ENCODE measurements at places on chromosomes 13 and 19. TPM values are rescaled to one million over a fixed set of nuclear protein-coding genes. Genes with fewer than 3 reads are reported as not detected.

GRCh38 chr13:36530861-36531590 lies 98.7 kb downstream of the CCNA1 start:
- H3K27me3 ChIP-seq = no peaks in the 10 kb centered on the region
- no peak overlapping the region for H3K27ac ChIP-seq
- no peak for DNase-seq
- H3K36me3 ChIP-seq = no peaks in the 10 kb centered on the region

MZF1 gene
- 37.3 TPM for total RNA-seq

- H3K4me3 ChIP-seq = no peak overlapping the region
- H3K27me3 ChIP-seq = peaks cover 17% of the 10 kb centered on the region
- no peak for DNase-seq
- H3K27ac ChIP-seq = no peak overlapping the region
- H3K36me3 ChIP-seq = no peaks in the 10 kb centered on the region
- peaks cover 12% of the 10 kb centered on the region for H3K4me1 ChIP-seq
Observed at GRCh38 chr13:113365583-113365970, 1.6 kb upstream of the GRTP1 start.

GRCh38 chr19:1449467-1450442 lies at the start of gene APC2:
Gene APC2, plus strand, starts transcription at chr19:1450121. Its CDS starts 2,881 bp downstream, at chr19:1453002.
- H3K36me3 ChIP-seq = no peaks in the 10 kb centered on the region
- H3K4me1 ChIP-seq = peaks cover 24% of the 10 kb centered on the region
- DNase-seq = no peak
- peaks cover 59% of the 10 kb centered on the region for H3K27me3 ChIP-seq
- no peak within 1 kb of the TSS for H3K4me3 ChIP-seq

ICAM4 gene
- 3.0 TPM for total RNA-seq

SIGLEC5 gene
- 0.54 TPM for total RNA-seq

CYSLTR2 gene
- total RNA-seq = 5.3 TPM

DNA sequence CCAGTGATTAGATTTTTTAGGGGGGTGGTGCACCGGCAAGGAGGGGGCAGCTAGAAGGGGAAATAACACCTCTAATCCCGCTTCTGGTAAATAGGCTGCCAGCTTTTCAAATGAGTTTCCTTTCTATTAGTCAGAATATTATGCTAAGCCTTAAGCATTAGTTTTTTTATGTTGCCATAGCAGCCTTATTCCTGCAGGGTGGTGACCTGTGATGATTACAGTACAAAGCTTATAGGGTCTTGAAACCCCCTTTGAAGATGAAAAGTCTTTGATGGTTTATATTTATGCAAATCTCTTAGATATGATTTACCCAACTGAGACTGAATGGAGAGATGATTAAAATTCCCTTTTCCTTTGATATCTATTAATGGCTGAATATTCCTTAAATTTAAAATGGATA lies 109.8 kb downstream of the ZIC5 start:
- no peak overlapping the region for H3K27ac ChIP-seq
- H3K4me3 ChIP-seq = no peak overlapping the region
- H3K36me3 ChIP-seq = no peaks in the 10 kb centered on the region
- DNase-seq = no peak
- peaks cover 26% of the 10 kb centered on the region for H3K4me1 ChIP-seq

DNA sequence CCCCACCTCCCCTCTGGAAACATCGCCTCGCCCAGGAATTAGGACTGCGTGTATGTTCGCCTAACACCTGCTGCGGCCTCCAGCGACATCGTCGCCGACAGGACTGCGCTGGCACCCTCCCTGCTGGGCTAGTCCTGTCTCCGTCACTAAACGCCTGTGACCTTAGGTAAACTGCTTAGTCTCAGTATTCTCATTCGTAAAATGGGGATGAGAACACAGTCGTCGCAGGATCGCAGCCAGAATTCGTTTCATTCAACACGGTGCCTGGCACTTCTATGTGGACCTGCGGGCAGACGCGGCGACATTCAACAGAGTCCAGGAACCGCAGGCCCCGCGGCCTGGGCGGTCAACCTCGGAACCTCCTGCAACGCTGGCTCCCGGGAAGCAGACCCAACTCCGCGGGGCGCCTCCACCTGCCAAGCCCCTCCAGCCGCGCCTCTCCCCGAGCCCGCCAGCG lies 485 bp downstream of the CRYL1 start:
- DNase-seq = peak; percentile 51
- H3K4me1 ChIP-seq = peaks cover 19% of the 10 kb centered on the region
- no peaks in the 10 kb centered on the region for H3K36me3 ChIP-seq
- peak overlapping the region; percentile 71 for H3K4me3 ChIP-seq
- no peaks in the 10 kb centered on the region for H3K27me3 ChIP-seq

BEST2 gene
- total RNA-seq = not detected

ZNF439 gene
- total RNA-seq = 18.4 TPM

ZNF823 gene
- 7.1 TPM for total RNA-seq

DNA sequence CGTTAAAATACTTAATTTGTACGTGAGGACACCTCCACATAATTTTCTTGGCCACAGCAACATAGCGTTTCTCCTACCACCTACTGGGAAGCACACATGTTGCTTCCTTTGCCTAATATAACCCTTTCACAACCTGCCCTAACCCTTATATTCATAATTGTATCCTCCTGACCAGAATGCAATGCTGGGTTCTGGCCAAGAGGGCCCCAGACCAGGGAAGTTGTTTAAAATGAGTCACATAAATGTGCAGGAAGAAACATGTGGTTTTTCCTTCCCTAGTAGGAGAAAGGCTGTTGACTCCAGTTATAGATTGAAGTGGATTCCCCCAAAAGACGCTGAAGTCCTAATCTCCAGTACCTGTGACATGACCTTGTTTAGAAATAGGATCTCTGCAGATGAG lies 187.3 kb downstream of the NUFIP1 start:
- no peaks in the 10 kb centered on the region for H3K27me3 ChIP-seq
- H3K36me3 ChIP-seq = no peaks in the 10 kb centered on the region
- H3K27ac ChIP-seq = no peak overlapping the region
- DNase-seq = no peak
- H3K4me3 ChIP-seq = no peak overlapping the region

DNA sequence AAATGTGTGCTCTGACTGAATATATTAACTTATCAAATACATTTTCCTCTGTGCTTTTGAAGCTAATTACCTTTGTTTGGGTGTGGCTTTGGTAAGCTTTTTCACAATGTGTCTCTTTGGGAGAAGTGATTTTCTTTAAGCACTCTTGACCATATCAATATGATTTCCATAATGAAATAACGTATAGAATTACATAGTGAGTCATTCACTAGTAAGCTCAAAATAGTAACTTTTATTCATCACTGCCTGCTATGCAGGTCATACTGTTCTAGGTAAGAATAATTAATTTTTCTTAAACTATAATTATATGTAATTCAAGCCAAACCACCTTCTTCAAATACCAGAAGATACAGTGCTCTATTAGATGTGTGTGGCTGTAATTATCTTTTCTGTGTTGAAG lies 480.7 kb downstream of the MYO16 start:
- H3K4me1 ChIP-seq = no peaks in the 10 kb centered on the region
- H3K36me3 ChIP-seq = no peaks in the 10 kb centered on the region
- no peak for DNase-seq
- H3K27me3 ChIP-seq = no peaks in the 10 kb centered on the region
- no peak overlapping the region for H3K27ac ChIP-seq
- no peak overlapping the region for H3K4me3 ChIP-seq

- DNase-seq = peak; percentile 87
- peak within 1 kb of the TSS; percentile 61 for H3K4me3 ChIP-seq
- peak within 1 kb of the TSS; percentile 96 for H3K27ac ChIP-seq
- no peaks in the 10 kb centered on the region for H3K36me3 ChIP-seq
- H3K27me3 ChIP-seq = no peaks in the 10 kb centered on the region
Observed at GRCh38 chr19:58326914-58327726, at the start of gene ZSCAN22. Gene ZSCAN22, plus strand, starts transcription at chr19:58326994. Its CDS starts 7,809 bp downstream, at chr19:58334803.

DNA sequence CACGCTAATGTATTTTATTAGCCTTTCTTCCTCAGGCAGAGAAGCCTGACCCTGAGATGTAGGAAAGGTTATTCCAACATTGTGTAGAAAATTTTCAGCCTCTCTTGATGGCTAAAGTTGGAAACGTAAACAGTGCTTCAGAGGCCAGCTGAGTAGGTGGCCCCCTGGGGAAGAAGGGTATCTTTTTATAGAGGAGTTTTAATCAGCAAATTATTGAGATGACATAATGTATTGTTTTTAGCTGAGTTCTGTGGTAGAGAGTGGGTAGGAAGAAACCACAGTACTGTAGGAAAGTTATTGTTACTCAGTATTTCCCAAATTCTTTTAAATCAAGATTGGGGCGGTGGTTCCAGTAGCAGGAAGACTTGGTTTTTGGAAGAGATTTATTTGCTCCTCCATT lies 268.8 kb downstream of the DLEU7 start:
- no peak overlapping the region for H3K4me3 ChIP-seq
- no peak for DNase-seq
- H3K27ac ChIP-seq = no peak overlapping the region
- no peaks in the 10 kb centered on the region for H3K27me3 ChIP-seq

RAB20 gene
- 3.3 TPM for total RNA-seq
